Peyer's patch (tissue), 4 donors: ENCODE measurements at places on chromosomes 5 and 9.
A peak's percentile ranks its signal among the peaks of the same experiment; 100 is the strongest.

DNA sequence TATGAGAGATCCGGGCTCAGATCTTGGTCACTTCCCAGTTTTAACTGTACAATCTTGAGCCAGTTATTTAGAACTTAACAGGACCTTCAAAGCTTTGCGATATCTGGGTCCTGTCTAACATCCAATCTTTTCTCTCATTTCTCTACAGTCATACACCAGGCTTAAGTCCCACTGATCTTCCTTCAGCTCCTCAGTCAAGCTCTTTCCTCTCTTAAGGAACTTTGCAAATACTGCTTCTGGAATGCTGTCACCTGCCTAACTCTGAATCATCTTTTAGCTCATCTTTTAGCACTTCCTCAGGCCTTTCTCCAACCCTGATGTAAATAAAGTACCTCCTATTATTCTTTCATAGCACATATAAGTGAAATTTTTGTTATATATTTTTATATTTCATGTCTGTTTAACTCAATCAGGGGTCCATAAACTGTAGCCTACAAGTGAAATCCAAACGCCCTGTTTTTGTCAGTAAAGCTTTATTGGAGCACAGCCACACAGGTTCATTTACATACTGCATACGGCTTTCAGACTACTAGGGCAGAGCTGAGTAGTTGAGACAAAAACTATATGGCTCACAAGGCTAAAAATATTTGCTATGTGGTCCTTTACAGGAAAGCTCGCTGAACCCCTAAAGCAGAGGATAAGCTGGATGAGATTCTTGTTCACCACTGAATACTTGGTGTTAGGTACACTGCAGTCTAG, 63.5 kb downstream of the MEF2C start:
- DNase-seq, result no peak

DNA sequence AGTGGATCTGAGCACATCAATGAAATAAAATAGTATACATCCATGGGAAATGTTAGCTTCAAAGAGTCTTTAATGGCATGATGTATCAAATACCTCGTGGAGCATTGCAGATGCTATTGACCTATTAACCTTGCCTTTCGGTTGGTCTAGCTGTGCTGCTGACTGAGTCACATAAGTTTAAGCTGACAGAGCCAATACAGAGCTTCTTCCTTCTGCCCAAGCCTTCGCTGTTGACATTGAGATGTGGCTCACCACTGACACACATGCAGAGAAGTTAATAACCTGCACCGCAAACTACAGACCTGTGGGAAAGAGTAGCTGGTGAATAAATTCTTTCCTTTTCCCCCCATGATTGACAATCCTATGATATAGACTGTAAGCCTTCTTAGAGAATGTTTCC, 78.2 kb downstream of the LURAP1L start:
- DNase-seq, result no peak

- DNase-seq, result no peak
Observed at GRCh38 chr5:56091664-56092063, 96.9 kb upstream of the IL6ST start.

- DNase-seq, result no peak
Observed at GRCh38 chr5:162067655-162068411, at the start of gene GABRG2. Gene GABRG2, plus strand, starts transcription at chr5:162067773. Its CDS starts 227 bp downstream, at chr5:162068000.

DNA sequence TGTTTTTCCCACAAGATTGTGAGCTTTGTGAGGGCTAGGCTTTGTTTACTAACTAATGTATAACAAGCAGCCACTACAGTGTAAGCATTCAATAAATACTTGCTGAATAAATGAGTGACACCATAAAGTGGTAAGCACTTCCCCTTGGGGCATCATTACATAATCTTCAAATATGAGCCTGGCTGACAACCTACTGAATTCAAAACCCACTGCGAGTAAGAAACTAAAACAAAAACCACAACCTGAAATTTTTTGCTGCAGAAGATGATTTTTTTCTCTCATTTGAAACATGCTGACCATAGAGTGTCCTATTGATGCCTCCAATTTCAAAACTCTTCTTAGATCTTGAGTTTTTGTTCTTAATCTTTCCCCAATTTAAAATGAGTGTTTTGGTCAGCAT, 331.3 kb upstream of the CCNG1 start:
- no peak for DNase-seq

DNA sequence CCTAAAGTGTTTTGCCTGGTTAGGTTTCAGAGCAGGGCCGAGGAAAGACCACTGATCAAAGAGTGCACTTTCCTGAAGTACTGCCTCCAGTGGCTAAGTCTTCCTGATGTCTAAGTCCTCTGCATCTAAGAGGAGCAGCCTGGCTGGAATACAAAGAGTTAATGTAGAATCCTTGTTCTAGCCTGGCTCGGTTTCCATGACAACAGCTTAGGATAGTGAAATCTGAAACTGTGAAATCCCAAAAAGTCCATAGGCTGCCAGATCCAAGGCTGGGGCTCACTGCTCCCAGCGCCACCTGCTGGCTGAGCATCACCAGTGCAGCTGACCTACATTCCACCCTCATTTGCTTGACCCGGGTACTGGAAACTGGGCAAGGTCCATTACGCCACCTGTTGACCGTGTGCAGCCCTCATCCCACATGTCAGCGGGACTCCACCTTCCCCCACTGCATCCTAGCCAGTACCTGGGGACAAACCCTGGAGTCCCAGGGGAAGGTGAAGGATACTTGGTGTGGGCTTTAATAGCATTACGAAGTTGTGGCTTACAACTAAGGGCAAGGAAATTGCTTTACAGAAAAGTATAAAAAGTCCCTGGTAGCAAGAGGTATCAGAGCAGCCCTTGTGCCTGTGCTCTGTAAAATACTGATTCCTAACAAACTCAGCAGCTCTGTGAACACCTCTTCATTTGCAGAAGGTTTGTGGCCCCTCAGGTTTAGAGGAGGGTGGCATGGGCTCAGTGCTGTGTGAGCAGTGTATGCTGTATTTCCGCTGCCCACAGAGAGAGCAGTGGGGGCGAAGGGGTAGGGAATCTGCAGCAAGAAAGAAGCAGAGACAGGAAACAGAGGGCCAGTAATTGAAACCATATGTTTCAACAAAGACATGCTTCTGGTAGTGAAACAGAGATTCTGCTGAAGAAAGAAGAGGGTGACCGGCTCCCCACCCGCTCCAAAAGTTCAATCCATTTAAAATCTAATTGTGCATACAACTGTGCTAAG, 36.0 kb downstream of the PCDHGC5 start:
- DNase-seq, result peak; percentile 84

GRCh38 chr5:173515526-173515925, 100.9 kb downstream of the BOD1 start:
- no peak for DNase-seq

- DNase-seq, result no peak
Observed at GRCh38 chr5:173907686-173908371, 19.7 kb downstream of the CPEB4 start.

- DNase-seq, result no peak
Observed at GRCh38 chr5:110268985-110269384, 457.5 kb downstream of the TMEM232 start.
